ENCODE measurements at places on chromosomes 1 and 21. TPM values are rescaled to one million over a fixed set of nuclear protein-coding genes. Genes with fewer than 3 reads are reported as not detected.
A peak's percentile ranks its signal among the peaks of the same experiment; 100 is the strongest.

DNA sequence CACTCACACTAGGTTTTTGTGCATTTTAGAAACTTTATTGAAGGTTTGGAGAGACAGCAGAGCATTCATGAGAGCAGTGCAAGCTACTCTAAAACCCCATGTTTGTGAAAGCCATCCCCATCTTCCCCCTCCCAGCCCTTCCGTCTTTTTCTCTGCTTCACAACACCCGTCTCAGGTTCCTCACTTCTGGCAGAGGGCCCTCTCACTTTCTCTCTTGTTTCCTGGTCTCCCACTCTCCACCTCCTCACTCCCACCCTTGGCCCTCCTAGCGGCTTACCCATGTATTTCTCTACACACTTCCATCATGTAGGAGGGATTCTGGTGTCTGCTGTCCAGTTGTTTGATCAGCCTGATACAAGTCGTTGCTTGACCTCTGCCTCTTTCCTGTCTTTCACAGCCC is 92.7 kb downstream of the LRRC8C start:
- DNase-seq, result no peak

DNA sequence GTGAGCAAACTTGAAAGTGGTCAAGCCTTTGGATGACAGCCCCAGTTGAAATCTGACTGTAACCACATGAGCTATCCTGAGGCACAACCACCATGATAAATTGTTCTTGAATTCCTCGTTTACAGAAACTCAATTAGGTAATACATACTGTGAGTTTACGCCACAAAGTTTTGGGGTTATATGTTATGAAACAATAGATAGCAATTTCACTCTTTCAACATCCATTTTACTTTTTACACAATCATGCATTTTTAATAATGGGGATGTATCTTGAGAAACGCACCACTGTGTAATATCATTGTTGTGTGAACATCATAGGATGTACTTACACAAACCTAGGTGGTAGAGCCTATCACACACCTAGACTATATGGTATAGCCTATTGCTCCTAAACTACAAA is 35.4 kb downstream of the OR2C3 start:
- DNase-seq, result no peak

DNA sequence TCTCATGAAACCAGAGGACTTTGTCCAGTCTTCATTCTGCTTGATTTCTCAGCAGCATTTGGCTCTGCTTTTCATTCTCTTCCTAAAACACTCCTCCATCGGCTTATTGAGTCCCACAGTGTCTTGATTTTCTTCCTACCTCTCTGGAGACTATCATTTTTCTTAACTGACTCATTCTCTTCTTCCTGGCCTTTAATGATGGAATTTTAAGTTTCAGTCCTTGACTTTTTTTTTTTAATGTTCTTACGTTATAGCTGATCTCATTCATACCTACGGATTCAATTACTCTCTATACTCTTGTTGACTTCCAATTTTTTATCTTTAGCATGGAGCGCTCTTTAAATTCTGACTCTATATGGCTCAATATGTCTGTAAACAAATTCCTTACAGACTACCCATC is 111.1 kb downstream of the NEK7 start:
- peak; percentile 67 for DNase-seq

DNA sequence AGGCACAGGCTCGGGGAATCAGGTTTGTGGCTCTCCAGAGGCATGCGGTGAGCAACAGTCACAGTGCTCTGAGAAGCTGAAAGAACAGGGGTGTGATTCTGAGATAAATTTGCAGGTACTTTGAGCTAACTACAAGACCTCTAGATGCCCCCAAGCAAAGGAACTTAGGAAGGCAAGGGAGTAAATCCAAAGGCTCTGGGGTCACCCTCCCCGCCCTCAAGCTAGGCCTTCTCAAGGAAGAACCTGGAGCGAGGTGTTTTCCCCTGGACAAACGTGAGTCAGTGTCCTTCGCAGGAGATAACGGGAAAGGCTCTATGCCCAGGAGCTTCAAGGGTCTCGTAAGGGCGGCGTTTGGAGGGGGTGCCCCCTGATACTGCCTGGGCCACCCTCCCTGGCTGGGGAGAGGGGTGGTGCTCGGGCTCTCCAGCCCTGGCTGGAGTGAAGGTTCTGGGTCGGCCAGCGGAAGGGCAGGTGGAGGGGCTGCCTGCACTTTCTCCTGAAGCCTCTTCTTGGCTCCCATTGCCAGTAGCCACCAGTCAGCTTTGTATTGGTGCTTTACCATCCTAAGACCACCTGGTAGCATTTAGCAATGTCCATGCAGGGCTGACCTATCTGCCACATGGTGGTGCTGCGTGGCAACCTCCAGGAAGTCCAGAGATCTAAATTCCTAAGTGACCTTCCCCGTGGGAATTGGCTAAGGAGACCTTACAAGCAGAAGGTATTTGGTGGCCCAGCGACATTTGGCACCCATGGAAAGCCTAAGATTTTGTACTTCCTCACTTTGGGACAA is 44.0 kb downstream of the GPR161 start:
- no peak for DNase-seq

DNA sequence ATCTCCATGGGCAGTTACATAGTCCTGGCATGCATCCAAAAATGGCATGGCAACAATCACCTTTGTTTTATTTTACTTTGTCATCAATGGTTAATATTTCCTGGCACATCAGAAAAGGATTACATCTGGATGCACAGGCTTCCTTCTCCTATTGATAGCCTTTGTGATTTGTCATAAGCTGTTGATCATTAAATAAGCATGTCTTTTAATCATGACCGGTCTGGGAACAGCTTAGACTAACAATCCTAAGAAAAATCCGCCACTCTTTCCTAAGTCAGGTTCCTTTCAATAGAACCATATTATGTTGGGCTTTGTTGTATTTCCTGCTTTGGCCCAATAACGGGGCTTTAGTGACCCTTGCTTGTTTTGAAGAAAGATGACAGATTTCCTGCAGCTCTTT is 330.6 kb downstream of the DUSP10 start:
- no peak for DNase-seq

- no peak for DNase-seq
Measured at GRCh38 chr1:76083189-76083588, 8.6 kb downstream of the ST6GALNAC3 start.

- no peak for DNase-seq
Measured at GRCh38 chr1:3033040-3033789, 11.9 kb downstream of the ACTRT2 start.

GRCh38 chr1:215113776-215114153 is 31.2 kb downstream of the KCNK2 start:
- DNase-seq, result no peak

GRCh38 chr1:147283011-147283410 is 40.5 kb downstream of the CHD1L start:
- DNase-seq, result no peak

Gene SMIM11
- 1.8 TPM for total RNA-seq

Gene DENND2C
- total RNA-seq, result 6.1 TPM

All from foreskin keratinocyte (primary cell).